ENCODE measurements at places on chromosomes 12 and 14.

DNA sequence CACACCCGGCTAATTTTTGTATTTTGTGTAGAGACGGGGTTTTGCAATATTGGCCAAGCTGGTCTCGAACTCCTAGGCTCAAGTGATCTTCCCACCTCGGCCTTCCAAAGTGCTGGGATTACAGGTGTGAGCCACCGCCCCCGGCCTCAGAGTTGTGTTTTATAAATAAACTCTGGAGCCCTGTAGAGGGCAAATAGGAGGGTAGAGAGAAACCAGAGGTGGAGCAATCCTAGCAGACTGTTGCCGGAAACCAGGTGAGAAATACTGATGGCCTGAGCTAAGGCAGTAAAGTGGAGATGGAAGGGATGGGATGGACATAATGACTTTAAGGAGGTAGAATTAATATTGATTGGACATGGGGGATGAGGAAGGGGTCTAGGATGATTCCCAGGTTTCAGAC lies 2.7 kb upstream of the HSD17B6 start:
- DNase-seq = no peak

DNA sequence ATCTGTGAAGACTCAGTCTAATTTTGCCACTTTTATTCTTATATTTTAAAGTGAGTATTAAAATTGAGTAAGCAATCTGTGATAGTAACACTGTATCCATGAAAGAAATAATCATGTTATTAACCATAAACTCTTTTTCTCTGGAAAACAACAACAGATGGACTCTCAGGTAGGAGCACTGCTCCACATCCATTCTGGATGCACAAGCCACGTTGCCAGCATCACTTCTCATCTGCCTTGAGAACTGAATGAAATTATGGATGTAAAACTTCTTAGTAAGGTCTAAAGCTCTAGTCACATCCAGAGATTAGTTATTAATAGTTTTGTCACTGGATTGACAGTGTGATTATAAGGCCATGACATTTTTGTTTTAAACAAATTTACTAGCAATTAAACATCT lies 489.1 kb upstream of the SYT1 start:
- no peak for DNase-seq

DNA sequence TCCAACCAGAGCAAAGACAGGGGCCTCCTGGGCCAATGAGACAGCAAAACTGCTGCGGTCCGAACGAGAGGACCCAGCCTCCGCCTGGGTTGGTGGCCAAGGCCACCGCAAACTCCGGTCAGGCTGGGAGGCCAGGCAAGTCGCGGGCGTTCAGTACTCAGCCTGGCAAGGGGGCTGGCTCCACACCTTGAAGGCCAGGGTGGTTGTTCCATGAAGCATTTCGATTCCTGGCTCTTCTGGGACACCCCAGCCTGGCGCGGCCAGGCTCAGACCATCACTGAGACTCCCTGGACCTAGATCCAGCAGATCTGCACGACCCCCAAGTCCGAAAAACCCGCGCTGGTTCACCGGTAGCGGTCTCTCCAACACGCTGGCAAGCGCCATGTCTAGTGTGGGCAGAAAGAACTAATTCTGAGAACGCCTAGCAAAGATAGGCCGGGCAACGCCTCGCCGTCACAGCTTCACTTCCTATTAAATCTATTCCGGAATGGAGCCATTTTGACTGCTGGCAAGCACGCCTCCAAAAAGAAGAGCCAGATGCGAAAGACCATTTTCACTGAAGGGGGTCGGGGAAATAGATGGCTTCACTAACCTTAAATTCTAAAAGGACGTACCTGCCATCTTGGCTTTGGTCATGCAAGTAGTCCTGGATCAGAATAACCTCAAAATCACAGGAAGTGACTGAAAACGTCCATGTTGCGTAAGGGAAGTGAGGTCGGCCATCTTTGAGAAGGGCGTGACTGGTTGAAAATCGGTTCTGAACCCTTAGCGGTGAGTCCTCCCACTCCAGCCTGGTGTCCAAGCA lies at the start of gene PSMB5:
TSS of gene PSMB5 (minus strand) at position 403 of the 805 bp plus-strand sequence. CDS start at position 384, 19 bp downstream.
- DNase-seq = no peak

- no peak for DNase-seq
Measured at GRCh38 chr14:101058571-101058970, 155.0 kb upstream of the RTL1 start.

DNA sequence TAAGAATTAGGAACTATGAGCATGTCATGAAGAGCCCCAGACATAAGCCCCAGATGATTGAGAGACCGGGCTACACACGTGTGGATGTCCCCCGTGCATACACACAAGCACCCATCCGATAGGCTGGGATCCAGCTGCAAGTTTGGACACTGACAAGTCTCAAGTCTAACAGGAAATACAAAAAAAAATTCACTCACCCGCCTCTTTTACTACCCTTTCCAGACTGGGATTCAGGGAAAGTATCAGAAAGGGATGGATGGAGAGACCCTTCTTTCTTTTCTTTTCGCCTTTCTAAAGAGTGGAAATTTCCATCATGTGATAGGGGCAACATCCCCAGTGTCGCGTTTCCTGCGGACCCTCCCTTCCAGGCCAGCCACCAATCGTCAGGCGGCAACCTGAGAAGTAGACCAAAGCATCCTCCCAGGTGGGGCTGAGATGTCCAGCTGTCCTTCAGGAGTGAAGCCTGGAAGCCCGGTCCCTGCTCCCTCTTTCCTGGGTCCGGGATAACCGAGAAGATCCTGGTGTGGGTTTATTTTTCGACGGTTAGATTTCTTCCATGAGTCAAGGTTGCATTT lies 6.4 kb upstream of the SLC38A4 start:
- no peak for DNase-seq

DNA sequence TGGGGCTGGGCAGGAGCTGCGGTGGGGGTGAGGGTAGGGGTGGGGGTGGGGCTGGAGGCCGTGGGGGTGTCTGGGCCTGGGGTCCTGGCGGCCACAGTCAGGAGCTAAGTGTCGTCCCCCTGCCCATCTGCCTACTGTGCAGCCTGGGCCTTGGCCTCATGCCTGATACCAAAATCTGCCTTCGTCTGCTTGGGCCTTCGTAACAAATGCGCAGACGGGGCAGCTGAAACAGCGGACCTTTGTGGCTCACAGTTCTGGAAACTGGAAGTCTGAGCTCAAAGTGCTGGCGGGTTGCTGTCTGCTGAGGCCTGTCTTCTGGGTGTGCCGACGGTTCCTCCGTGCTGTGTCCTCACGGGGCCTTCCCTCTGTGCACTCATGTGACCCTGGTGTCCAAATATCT lies 61.7 kb downstream of the KIF26A start:
- DNase-seq = no peak

GRCh38 chr14:41280745-41281144 lies 325.9 kb upstream of the LRFN5 start:
- no peak for DNase-seq

DNA sequence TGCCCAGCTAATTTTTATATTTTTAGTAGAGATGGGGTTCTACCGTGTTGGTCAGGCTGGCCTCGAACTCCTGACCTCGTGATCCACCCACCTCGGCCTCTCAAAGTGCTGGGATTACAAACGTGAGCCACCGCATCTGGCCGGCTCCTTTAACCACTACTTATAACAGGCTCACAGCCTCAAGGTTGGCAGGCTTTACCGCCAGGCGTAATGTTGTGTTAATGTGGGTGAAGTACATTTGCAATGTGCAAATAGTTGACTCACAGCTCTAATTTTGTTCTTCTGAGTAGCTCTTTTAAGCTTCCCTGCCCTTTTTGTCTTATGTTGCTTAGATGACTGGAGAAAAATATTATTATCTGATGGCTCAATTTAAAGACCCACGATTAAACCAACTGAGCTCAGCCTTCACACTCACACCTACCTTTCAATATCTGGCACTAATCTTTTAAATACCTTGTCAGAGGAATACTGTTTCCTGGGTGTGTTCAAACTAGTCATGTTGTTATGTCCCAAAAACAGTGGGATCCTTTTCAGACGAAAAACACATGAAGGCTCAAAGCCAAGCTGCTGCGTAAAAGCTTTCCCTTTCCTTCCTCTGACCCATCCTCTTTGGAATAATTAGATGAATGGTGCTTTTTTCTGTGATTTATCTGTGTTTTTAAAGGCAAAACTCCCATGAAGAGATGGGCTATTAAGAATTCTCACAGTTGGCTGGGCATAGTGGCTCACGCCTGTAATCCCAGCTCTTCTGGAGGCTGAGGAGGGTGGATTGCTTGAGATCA lies 57.2 kb upstream of the USP44 start:
- DNase-seq = no peak

DNA sequence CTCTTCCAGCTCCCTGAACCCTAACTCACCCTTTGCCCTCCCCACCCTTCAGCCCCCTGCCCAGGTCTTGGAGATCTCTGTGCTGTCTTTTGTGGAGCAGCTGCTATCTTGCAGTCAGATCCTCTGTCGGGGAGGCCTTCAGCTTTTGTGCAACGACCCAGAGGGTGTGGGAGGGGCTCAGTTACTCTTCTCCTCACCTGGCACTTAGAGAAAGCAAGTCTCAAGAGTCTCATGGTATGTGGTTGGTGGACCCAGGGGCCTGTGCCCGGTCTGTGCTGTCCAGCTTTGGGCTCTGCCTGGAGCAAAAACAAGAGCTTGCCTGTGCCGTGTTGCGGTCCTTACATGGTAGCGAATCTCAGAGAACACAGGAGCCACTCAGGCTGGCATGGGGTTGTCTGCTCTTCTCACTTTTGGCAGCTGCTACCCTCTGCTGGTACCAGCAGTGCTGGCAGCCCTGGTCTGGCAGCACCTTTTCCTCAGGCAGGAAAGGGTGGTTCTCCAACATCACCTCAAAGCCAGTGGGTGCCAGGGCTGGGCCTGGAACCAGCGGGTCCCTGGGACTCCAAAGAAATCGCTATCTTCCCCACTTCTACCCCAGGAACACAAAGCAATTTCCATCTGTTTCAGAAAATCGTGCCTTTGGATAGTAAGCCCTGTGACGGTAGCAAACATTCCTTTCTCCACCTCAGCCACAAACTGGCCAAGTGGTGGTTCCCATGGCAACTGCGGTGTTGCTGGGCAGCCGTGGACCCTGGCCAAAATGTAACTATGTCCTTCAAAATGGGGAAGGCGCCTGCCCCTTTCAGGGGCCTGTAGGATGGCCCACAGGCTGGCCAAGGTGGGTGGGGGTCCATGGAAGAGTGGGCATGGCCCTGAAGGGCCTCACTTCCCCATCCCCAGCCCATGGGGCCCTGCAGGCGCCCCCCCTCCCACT lies 90.0 kb downstream of the RIN3 start:
- DNase-seq = peak; percentile 53

DNA sequence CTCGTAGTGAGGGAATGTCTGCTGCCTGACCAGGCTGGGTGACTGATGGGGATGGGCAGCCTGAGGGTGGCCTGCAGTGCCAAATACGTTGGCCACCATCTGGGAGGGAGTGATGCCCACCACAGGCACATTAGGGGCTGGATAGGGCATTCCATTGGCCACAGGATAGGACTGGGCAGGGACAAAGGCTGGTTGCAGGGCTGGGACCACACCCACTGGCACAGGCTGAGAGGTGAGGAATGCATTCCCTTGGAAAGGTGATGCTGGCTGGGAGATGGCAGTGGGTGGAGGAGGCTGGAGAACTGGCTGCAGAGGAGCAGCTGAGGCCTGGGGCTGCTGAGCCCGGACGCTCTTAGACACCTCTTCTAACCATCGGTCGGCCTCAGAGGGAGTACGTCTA lies 39.5 kb downstream of the PAPLN start:
- no peak for DNase-seq

GRCh38 chr12:102824218-102824835 lies 92.7 kb downstream of the PAH start:
- DNase-seq = no peak

- DNase-seq = no peak
Measured at GRCh38 chr12:69189378-69189978, 49.9 kb upstream of the CPSF6 start.

- DNase-seq = no peak
Measured at GRCh38 chr14:105484069-105484996, 2.4 kb upstream of the CRIP1 start.

- DNase-seq = no peak
Measured at GRCh38 chr14:68473794-68474193, 319.1 kb downstream of the ZFP36L1 start.

GRCh38 chr14:75401361-75401760 lies 26.5 kb upstream of the JDP2 start:
- no peak for DNase-seq

DNA sequence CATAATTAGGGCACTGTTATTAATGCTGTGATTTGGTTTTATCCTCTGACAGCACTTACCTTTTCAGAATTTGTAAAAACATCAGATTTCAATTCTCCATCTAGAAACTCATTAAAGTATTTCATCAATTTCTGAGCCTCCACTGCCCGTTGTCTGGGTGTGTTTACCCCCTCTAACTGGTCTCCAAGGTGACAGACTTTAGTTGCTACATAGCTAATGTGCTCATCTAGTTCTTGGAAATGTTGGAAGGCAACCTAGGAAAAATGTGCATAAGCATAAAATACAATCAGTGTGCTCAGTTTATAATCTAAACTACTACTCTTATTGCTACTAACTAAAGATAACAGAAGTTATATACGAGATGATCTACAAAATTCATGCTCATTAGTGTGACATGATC lies 24.6 kb downstream of the EXOC5 start:
- DNase-seq = no peak

DNA sequence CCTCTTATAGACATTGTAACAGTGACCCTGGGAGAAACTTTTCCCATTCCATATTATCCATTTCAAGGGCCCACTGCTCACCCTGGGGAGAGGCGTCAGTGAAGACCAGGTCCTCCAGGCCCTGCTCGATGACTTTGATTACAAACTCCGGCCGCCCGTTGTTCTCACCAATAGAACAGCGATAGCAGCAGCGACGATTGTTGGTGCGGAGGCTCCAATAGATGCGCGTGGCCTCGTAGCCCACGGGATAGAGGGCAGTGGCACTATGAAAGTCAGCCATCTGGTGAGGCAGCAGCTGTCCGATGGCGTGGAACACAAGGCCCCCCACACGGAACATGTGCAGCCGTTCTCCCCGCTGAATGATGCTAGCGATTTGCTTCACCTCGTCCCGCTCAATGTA lies 7.5 kb upstream of the PRKAG1 start:
- no peak for DNase-seq

DNA sequence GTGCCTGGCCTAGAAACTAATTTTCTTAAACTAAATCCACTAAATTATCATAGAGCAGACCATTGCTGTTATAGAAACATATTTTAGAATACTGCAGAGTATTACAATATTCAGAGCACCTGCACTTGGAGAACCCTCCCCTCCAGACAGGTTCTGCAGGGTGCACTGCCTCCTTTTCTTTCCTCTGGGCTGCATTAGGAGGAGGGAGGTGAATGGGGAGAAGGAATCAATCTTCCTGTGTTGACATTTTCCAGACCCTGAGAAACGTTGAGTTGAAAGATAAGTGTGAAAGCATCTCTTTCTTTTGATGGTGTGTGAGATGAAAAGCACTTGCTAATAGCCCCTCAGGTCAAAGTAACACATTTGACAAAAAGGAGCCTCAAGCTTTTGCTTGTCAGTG lies 7.3 kb downstream of the SYNE2 start:
- no peak for DNase-seq

- no peak for DNase-seq
Measured at GRCh38 chr14:56121816-56122215, 3.6 kb downstream of the PELI2 start.

DNA sequence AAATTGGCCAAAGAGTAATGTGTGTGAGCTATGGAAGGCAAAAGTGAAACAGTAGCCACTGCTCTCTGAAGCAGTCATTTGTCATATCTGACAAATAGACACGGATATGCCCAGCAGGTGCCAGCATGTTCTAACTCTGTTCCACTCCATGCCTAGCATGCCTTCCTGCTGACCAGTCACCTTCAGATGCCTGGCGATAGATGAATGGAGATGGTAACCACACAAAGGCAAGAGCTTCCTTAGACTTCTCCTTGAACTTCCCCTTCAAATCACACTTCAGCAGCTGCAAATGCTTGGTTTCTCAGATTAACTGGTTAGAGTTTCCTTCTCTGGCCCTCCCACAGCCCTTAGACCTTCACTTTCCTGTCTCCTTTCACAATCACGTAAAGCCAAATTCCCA lies 429.9 kb downstream of the DAD1 start:
- DNase-seq = no peak

All from activated naive CD4-positive, alpha-beta T cell (primary cell).